NCI-H460 (cell line): ENCODE measurements at places on chromosomes 12 and 14.

- DNase-seq = no peak
Measured at GRCh38 chr14:94850309-94851211, 80.6 kb upstream of the GSC start.

DNA sequence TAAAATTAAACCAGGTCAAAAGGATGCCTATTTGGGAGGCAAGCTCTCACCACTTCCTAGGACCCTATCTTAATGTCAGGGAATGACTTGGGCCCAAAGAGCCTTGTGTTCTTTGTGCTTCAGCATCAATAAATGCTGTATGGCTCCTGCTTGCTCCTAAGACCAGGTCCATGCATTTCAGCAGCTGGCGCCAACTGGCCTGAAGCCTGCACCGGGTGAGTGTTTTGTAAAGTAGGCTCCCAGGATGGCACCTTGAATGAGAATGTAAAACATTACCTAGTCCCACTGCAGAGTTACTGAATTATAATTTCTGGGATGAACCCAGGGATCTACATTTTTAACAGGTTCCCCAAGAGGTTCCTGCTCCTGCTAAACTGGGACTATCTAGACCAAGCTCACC lies 16.1 kb upstream of the SLC38A4 start:
- DNase-seq = no peak

DNA sequence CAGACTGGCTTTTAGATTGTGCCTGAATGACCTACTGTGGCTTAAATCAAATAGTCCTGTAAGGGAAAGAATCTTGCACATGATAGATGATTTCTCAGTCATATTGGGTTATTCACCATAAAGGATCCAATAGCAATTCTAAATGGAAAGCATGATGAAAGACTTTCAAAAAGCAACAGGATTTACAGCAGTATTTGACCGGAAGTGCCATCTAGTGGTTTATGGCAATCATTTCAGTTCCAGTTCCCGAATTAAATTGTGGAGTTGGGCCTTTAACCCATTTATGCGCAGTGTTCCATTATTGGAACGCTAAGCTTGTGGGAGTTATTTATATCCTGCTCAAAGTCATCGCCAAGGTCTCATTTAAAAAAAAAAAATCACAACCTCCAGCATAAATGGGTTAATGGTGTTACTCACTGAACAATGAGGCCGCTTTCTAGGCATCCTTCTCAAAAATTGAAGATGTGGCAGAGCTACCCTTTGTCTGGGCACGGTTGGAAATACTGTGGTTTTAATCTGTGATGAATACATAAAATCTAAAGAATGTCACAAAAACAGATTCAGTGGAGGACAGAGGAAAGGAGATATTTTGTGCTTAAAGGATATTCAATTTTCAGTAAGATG lies 60.8 kb upstream of the REP15 start:
- DNase-seq = peak; percentile 69

- no peak for DNase-seq
Measured at GRCh38 chr12:52534482-52534881, 14.3 kb upstream of the KRT5 start.

- DNase-seq = no peak
Measured at GRCh38 chr12:124411281-124411878, 116.5 kb downstream of the RFLNA start.

DNA sequence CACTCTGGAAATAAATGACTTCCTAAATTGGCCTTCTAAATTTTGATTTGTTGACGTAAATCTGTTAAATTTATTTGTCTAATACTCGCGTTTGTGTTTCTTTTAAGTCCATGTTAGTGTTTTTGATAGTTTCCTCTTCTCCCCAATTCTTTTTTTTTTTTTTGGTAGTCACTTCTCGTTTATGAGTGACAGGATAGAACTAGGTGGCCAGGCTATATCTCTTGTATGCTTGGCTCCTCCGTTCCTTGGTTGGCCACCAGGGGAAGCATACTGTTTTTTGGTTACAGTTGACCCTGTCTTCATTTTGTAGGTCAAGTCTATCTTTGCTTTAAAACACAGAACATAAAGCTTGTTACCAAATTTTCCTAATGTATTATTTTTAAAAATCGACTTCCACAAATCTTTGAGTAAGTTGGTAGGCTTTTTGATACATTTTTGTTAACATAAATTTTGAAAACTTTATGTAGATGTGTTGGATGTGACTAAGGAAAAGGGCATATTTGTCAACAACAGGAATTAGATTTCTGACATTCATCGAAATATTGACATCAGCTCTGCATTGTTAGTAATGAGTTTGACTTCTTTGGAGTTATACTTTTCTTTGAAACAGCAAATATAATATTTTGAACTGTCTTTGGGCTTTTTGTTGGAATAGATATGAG lies 2.2 kb downstream of the RCOR1 start:
- peak; percentile 71 for DNase-seq

GRCh38 chr14:89284333-89285058 lies 132.5 kb downstream of the FOXN3 start:
- no peak for DNase-seq

GRCh38 chr14:34966413-34966812 lies 16.4 kb upstream of the SRP54 start:
- DNase-seq = no peak

- DNase-seq = no peak
Measured at GRCh38 chr12:118185602-118186397, 49.9 kb downstream of the PEBP1 start.

DNA sequence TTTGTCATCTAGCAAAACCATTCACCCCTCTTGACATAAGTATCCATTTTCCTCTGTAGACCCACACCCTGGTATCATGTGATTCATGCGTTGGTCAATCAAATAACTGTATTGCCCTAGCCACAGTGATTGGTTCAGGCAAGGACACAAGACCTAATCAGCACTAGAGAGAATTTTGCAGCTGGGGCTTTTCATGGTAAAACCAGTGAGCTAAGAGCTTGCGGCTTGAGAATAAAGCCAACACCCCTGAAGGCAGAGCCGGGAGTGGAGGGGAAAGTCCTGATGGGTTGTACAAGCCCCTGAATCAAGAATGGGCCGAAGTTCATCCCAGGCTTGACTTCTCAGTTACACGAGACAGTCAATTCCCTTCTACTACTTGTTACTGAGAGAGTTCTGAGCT lies 33.2 kb upstream of the LTBP2 start:
- DNase-seq = no peak
